ENCODE measurements at places on chromosomes 12 and 14.

DNA sequence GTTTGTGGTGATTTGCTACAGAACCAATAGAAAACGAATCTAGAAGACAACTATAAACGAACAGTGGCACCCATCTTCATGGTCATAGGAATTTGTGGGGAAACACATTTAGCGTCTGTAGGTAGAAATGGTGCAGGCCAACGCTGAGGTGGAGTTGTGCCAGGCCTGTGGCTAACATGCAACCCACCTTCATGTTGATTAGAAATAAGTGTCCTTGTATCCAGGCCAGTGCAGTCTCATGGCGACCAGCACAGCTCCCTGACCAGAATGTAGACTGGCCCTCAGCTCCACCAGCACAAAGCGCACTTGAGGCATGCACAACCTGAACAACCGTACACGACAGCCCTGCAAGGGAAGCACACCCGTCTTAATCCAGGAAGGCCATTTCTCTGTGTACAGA lies 187.0 kb downstream of the TMEM132D start:
- no peak for DNase-seq

GRCh38 chr12:12334367-12335040 lies 15.5 kb downstream of the MANSC1 start:
- peak; percentile 46 for DNase-seq

- DNase-seq, result peak; percentile 15
These were observed 193.8 kb downstream of the SYT1 start for GRCh38 chr12:79058342-79058741.

DNA sequence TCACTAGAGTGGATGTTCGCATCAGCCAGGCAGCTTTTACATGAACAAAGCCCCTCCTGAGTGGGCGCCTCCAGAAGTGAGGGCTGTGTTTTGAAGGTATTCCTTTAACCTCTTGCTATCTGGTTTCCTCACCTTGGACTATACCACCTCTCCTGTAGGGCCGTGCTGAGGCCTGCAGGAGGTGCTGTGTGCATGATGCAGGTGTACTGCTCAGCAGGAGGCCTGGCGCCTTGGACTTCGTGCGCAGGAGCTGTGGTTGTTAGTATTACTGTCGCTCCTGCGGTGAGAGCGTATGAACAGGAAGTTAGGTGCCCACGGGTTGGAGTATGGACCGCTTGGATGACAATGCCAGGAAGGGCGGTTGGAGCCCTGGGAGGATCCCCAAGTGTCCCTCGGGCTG lies 130.7 kb downstream of the TSPAN9 start:
- DNase-seq, result no peak

GRCh38 chr12:120225200-120225558 lies 24.3 kb upstream of the RPLP0 start:
- DNase-seq, result no peak

DNA sequence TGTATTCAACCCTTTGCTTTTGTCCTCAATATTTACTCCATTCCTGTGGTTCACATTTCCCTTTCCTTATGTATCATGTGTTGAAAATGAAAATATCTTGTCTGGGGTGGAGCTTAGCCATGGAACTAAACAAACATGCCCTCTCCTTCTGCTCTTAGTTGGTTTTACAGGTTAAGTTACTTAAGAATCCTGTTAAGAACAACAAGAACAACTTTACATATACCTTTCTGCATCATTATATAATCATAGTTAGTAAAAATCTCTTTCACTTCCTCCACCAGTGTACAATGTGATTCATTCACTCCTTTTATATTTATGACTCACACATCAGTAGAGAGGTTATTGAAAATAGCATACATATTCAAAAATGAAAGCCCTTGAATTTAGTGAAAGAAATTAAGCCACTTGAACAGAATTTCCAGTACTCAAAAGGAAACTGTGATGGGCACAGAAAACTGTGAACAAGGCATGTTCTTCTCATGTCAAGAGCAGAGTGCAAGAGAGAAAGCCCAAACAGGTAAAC lies 307.7 kb downstream of the CCDC91 start:
- DNase-seq, result peak; percentile 35

- DNase-seq, result peak; percentile 22
These were observed 276.2 kb downstream of the SSPN start for GRCh38 chr12:26471560-26471959.

DNA sequence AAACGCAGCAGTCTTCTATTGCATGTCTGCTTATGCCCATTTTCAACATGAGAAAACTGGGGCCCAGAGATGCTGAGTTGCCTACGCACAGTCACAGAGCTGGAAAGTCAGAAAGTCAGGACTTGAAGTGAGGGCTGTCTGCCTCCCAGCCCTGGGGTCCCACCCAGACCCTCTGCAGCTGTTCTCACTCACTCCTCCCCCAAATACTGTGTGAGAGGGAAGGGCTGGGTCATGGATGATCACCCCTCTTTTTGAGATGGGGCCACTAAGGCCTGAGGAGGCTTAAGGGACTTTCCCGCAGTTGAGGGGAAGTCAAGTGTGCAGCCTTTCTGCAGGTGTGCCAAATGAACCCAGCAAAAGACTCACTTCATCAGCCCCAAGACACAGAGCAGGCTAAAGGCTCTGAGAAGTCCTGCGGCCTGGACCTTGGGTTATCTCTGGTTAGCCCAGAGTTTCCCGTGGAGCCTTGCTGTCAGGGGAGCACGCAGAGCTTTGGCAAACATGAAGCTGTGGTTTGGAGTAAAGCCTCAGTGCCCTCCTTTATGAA lies 18.7 kb downstream of the DTX1 start:
- no peak for DNase-seq
